Frontal cortex (tissue), 4 donors: ENCODE measurements at places on chromosomes 12 and 14. TPM values are rescaled to one million over a fixed set of nuclear protein-coding genes. Genes with fewer than 3 reads are reported as not detected.

GRCh38 chr14:24513009-24513408 is 4.9 kb upstream of the CMA1 start:
- no peak for DNase-seq

DNA sequence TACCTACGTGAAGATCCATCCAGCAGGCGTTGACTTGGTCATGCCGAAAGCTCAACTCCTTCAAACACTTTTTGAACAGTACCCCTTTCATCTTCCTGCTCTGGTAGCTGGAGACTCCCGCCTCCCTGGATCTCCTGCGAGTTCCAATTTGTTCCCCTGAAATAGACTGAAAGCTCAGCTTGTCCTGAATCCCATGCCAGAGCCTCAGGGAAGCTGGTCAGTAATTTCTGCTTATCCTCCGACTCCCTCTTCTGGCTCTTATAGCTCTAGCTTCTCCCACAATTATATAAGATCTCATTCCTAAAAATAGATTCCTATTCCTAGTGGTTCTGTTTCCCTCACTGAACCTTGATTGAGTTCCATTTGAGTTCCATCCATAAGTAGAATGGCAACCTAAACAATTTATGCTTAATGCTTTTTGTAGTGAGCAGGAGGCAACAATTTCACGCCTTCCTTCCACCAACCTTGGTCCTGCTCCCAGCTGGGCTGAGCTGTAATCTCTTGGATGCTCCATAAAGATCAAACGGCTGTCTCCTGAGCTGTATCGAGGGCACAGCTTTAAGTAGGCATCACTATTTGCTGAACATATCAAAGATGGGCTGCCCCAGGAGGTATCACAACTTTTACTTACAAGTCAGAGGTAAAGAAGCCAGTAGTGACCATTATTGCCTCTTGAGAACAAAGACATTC is 8.0 kb upstream of the TMEM132C start:
- peak; percentile 62 for DNase-seq

- DNase-seq, result no peak
Measured at GRCh38 chr14:75341620-75342019, 63.0 kb downstream of the FOS start.

DNA sequence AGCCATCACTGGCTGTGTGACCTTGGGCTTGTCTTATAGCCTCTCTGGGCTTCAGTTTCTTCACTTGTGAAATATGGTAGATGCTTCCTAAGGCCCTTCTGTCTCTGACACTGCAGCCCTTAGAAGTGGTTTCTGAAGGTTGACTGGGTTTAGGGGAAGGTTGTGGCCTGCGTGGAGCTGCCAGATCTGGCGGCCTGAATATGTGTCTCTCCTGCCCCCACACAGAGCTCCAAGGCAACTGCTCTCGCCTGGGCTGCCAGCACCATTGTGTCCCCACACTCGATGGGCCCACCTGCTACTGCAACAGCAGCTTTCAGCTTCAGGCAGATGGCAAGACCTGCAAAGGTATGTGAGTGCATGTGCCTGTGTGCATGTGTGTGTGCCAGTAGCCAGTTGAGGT is 4.0 kb downstream of the LRP1-AS start:
- DNase-seq, result no peak

DNA sequence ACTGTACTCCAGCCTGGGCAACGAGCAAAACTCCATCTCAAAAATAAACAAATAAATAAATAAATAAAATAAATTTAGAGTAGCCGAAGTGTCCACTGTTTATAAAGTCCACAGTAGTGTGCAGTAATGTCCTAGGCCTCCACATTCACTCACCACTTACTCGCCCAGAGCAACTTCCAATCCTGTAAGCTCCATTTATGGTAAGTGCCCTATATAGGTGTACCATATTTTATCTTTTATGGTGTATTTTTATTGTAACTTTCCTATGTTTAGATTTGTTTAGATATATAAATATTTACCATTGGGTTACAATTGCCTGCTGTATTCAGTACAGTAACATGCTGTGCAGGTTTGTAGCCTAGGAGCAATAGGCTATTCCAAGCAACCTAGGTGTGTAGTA is 37.9 kb upstream of the GPRC5A start:
- no peak for DNase-seq

- no peak for DNase-seq
Measured at GRCh38 chr12:115002434-115002833, 318.5 kb upstream of the TBX3 start.

DNA sequence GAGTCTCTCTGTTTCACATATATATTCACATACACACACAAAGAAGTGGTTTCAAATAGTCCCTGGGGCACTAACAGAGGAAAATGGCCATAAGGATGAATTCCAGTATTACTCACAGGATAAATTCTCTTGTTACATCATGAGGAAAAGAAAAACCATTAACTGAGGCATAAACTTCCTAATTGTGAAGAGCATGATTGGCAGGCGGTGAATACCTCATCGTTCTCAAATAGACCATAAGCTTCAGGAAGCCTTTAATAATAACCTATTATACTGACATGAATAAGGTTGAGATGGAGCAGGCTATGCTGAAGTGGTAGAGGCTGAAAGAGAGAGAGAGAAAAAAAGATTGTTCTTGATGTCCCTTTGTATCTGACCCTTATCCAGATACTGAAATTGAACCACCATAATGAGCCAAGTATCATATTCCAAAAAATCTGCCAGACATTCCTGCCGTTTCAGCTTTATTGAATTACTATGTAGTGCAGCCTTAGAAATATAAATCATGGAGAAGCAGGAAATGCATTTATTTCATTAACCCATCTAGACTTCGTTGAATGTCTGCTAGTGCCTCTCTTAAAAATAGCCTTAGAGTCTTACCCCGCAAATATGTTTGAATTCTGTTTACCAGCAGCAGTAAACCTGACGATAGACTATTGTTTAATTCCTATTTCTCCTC is 86.8 kb downstream of the NUAK1 start:
- no peak for DNase-seq

The TC2N gene
- 5.7 TPM for total RNA-seq

The MYRFL gene
- 0.82 TPM for total RNA-seq

- no peak for DNase-seq
Measured at GRCh38 chr12:120618954-120619615, 21.3 kb upstream of the CABP1 start.

- DNase-seq, result no peak
Measured at GRCh38 chr12:6552140-6552551, 3.7 kb downstream of the IFFO1 start.

GRCh38 chr14:92532490-92533163 is 19.0 kb downstream of the RIN3 start:
- no peak for DNase-seq

GRCh38 chr12:15880721-15881120 is 1.5 kb upstream of the STRAP start:
- DNase-seq, result no peak

DNA sequence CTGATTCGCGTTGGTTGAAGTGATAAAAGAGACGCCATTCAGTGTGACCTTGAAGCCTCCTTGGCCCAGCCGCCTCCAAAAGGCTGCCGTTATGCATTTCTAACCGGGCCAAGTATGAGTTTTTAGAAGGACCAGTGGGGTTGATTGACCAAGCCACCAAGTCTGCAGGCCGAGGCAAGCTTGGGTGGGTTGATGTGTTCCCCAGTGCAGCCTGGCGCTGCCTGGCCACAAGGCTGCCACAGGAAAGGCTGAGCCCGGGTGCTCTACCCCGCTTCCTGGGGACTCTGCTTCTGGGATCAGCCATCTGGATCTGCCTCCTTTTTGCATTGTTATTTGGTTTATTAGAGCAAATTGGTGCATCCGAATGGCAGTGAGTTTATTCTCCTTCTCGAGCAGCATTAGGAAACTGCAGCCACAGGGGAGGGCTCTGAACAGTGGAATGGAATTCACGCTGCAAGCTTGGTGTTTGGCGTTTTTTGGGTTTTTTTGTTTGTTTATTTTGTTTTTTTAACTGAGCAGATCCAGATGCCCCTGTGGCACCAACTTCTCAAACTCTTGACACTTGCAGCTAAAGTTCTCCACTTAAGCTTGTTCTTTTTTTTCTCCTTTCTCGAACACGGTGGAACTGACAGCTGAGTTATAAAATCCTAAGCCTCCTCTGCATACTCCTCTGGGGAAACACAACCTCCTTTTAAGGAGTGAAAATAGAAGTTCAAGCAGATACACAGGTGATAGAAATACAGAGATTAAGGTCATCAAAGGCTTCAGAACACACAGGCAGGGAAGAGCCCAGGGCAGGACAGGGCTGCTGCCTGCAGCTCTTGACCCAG is 145.4 kb upstream of the FKBP4 start:
- DNase-seq, result no peak

The SOAT2 gene
- total RNA-seq, result under 0.01 TPM

The MYH6 gene
- not detected for total RNA-seq

The ANO2 gene
- total RNA-seq, result 4.1 TPM

- DNase-seq, result no peak
Measured at GRCh38 chr12:96396914-96397313, 3.3 kb downstream of the CDK17 start.

DNA sequence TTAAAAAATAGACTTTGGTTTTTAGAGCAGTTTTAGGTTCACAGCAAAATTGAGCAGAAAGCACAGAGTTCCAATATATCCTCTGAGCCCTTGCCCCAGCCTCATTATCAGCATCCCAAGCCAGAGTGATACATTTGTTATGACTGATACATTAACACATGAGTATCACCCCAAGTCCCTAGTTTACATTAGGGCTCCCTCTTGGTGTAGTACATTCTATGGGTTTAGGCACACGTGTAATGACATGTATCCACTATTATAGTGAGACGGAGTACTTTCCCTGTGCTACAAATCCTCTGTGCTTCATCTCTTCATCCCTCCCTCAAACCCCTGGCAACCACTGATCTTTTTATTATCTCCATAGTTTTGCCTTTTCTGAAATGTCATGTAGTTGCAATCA is 22.5 kb upstream of the GSG1 start:
- no peak for DNase-seq

DNA sequence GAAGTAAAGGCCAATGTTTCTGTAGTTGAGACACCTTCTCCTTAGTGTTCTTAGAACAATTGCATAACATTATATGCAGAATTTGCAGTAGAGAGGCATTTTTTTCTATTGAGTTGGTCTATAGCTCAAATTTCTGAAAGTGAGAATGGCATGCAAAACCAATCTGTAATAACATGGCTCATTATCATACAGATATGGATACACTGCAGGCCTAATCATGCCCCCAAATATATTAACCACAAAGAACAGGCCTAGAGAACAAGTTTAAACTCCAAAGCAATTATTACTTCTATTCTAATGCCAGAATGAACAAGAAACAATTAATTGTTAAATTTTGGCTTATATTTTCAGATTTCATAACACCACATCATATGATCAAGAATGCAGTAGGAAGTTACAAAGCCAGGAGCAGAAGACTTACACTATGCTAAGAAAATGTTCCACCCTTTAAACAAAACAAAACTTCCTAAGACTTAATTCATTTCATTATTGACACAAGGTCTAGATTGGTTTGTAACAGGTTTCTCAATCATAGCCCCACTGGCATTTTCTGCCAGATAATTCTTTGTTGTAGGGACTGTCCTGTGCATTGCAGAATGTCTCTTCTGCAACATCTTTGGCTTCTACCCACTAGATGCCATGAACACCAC is 26.9 kb downstream of the TMTC1 start:
- DNase-seq, result no peak

GRCh38 chr12:31339831-31340622 is 14.1 kb upstream of the SINHCAF start:
- DNase-seq, result no peak

- no peak for DNase-seq
Measured at GRCh38 chr12:112322882-112323547, 59.2 kb downstream of the HECTD4 start.

The REP15 gene
- 0.82 TPM for total RNA-seq

GRCh38 chr14:68705741-68706283 is 87.1 kb downstream of the ZFP36L1 start:
- no peak for DNase-seq

GRCh38 chr12:6078398-6079096 is 45.9 kb downstream of the VWF start:
- DNase-seq, result no peak

DNA sequence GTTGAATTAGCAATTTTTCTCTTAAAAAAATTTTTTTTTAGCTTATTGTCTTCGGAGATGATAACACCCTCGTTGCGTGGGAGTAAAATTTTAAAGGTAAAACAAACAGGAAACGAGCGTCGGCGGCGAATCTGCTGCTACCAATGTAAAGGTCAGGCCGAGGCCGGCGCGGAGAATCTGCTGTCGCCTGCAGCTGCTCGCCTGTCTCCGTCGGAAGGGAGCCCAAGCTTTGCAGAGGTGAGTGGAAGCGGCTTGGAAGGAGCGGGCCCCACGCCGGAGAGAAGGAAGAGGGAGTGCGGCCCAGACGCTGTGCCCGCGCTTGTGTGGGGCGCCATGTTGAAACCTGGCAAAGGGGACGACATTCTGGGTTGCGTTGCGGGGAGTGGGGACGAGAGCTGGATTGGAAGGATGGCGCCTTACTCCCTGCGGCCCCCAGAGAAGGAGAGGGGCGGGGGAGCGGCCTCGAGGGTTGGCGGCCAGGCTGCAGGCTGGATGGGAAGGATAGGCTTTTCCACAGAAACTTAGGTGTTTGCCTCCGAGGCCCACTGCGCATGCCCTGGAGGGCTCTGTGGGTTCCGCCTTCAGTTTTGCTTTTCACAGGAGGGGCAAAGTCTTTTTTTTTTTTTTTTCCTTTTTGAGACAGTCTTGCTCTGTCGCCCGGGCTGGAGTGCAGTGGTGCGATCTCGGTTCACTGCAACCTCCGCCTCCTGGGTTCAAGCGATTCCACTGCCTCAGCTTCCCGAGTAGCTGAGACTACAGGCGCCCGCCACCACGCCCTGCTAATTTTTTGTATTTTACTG is at the start of gene SNRNP35:
TSS of gene SNRNP35 (plus strand) at position 160 of the 800 bp plus-strand sequence. CDS start 7,402 bp downstream, outside the sequence.
- DNase-seq, result peak; percentile 49

GRCh38 chr14:101110729-101111619 is 207.5 kb upstream of the RTL1 start:
- DNase-seq, result no peak

The TAS2R42 gene
- not detected for total RNA-seq

The KRT80 gene
- not detected for total RNA-seq

DNA sequence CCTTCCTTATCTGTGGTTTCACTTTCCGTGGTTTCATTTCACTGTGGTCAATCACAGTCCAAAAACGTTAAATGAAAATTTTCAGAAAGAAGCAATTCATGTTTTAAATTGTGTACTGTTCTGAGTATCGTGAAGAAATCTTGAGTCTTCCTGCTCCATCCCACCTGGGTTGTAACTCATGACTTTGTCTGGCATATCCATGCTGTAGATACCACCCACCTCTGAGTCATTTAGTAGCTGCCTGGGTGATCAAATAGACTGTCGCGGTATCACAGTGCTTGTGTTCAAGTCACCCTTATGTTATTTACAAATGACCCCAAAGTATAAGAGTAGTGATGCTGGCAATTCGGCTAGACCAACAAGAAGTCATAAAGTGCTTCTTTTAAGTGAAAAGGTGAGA is 521.2 kb downstream of the AACS start:
- no peak for DNase-seq

The CDCA3 gene
- total RNA-seq, result 2.9 TPM
